CD14-positive monocyte (primary cell): ENCODE measurements at places on chromosomes 7 and 10.

DNA sequence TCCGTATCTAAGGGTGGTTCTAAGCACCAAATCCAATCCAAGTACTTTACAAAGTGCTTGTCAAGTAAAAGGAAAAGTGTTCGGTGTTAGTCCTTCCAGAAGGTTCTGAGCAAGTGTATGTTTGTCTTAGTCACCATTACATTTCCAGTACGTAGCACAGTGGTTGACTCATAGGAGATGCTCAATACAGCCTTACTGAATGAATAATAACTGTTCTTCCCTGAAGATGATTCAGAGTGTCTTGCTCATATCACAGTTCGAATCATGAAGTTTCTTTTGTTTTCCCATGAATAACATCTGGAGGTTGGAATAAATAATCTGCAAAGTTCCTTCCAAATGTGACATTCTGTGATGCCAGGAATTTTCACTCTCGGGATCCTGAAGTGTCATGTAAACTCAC lies 53.4 kb downstream of the WNT2 start:
- DNase-seq = no peak

DNA sequence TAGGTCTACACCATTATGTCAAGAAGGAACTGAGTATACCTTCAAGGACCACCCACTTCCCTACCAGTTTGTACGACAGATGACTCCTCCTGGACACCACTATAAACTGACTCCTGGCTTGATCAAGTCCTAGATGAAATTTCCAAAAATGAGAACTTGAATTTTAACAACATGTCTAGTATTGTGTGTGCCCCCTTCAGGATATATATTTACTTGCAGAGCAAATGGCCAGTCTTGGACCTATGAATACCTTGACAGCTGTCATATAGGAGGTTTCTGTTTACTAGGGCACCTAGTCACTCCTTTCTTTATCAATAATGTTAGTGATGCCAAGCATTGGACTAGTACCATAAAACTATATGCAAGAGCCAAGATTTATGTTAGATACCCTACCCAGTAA lies 94.1 kb upstream of the TMEM26 start:
- no peak for DNase-seq

DNA sequence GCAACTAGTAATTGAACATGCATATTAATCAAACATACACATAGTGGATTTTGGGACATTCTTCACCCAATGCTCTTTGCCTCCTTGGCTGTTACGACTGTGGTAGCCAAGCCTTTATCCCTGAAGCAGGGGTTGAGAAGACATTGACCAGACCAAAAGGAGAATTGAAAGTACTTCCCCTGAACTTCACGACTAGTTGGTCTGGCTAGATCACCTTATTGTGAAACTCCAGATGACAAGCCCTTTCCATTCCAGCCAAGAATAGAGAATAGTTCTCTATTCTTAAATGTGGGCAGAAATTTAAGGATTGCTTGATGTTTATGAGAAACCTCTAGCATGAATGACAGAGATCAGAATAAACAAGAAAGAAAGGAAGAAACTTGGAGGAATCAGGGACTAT lies 97.0 kb downstream of the LRMDA start:
- DNase-seq = peak; percentile 74

DNA sequence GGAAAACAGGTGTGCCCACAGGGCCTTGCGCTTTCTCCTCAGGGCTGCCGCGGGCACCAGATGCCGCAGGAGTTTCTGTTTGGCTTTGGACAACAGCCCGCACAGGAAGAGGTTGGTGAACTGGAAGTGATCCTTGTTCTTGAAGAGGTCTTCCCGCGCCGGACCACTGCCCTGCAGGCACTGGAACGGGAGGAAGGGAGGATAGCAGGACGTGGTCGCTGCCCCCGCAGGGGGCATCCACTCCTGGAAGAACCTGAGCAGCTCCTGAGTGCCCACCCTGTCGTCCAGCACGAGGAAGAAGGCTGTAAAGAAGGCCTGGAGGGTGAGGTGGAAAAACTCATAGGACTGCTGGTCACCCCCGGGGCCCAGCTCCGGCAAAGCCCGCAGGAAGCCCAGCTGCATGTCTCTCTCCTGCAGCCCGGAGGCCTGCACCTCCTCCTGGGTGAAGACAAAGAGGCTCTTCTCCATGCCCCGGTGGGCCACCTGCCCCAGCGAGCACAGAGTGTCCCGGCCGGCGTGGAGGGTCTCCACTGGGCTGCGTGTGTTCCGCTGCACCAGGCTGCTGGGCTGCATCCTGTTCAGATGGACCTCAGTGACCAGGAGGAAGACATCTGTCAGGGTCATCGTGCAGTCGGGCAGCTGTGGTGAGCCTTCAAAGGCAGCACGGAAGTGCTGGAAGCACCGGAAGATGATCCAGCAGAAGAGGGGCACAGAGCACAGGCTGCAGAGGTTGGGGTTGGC lies 26.9 kb downstream of the NOD1 start:
- no peak for DNase-seq

- no peak for DNase-seq
These were observed 30.6 kb upstream of the GDI2 start for GRCh38 chr10:5843686-5844344.

GRCh38 chr10:111142092-111142768 lies 65.4 kb downstream of the ADRA2A start:
- DNase-seq = no peak

DNA sequence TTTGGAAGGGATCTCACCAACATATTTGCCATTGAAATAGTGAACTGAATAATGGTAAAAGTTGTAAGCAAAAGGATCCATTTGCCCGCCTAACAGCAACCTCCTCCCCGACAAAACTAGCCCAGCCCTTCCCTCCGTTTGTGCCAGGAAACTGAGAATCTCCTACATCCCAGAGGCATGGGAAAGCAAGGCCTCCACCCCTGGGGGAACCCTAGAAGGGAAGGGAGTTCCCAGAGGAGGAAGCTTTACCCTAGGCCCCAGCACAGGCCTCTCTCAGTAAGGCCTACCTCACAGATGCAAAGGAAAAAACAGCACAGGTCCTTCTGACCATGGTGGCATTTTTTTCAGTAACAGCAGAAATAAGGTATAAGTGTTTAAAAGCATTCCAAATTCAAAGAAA lies 229.7 kb downstream of the ELMO1 start:
- no peak for DNase-seq

GRCh38 chr7:523347-524336 lies 4.0 kb upstream of the PDGFA start:
- no peak for DNase-seq

- DNase-seq = no peak
These were observed 322.8 kb upstream of the PHYHIPL start for GRCh38 chr10:58853668-58854067.

- no peak for DNase-seq
These were observed 141.7 kb downstream of the EGFR start for GRCh38 chr7:55160539-55160938.

DNA sequence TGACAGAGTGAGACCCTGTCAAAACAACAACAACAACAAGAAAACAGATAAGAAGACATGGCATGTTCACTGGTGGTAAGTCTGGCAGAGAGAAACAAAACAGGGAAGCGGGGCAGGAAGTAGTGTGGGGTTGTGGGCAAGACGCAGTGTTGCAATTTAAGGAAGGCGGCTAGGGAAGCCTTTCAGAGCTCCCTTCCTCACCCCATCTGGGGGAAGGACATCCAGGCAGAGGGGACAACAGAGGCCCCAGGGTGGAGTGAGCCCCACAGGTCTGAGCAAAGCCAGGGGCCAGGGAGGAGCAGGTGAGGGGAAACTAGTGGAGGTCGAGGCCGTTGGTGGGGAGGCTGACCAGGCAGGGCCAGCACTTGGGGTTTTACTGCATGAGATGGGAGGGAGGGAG lies 16.8 kb downstream of the LAT2 start:
- peak; percentile 85 for DNase-seq

DNA sequence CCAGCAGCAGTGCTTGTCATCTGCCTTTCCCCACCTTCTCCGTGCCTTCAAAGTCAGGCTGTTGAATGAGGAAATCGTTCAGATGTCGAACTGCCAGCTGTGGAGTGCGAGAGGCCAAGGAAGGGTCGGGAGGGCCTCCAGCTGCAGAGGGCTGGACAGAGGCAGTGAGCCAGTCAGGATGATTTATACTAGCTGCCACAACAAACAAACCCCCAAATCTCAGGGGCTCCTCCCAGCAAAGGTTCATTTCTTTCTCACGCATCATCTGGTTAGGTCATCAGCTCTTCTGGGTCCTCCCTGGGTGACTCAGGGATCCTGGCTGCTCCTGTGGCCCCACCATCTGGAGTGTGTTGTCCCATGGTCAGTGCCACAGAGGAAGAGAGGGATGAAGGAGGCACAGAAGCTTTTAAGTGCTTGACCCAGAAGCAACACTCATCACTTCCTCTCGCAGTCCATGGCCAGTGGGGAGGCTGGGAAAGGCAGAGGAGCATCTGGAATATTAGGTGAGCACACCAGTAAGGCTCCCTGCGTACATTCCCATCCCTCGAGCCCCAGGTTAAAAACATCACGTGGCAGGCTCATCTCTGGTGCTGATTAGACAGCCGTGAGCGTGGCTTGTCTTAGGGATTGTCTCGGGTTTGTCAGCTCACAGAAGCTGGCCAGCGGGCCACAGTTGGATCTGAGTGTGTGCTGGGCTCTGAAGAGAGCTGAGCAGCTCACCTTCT lies 140.7 kb downstream of the RGS10 start:
- peak; percentile 77 for DNase-seq

DNA sequence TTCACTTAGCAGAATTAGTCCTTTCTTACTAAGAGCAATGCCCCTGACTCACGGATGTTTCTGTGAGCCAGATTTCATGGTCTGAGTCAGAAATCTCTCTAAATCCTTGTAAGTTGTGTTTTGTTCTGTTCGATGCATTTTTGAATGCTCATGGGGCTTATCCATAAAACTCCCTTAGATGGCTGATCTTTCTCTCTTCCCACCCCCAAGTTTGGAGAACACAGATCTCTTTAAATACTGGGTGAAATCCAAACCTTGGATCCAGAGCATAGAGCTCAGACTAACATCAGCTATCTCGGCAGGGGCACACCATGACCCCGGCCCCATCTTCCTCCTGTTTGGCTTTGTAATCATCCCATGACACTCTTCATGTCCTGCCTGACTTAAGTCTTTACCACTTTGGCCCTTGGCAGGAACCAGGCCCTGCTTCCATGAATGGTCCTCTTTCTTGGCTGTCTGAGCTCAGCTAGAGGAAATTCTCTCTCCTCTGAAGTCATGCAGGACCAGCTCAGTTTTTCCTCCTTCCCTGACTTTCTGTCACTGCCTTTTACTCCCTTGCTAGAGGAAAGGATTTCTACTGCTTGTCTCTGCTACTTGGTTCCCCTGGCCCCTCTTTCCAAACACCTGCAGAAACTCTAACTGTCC lies 120.4 kb upstream of the RAB11FIP2 start:
- DNase-seq = no peak

DNA sequence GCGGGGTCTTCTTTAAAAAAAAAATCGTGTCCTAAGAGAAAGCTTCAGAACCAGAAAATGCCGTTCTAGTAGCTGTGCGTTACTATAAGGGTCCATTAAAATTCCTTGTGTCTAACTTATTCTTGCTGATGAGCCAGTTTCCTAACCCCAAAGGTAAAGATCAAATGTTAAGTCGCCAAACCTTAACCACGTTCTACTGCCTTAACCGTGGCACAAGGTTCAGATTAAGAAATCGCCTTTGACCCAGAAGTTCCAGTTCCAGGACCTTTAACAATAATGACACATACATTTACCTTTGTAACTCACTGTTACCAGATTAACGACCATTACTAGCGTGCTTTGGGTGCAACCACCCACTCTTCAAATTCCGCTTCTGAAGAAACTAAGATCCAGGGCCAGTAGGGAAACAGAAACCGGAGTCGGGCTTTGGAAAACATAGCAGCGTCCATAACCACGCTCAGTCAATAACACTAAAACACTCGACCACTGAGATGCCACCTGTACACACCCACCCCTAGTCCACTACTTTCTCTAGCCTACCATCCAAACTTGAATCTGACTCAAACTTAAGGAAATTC lies 620 bp downstream of the BET1 start:
- peak; percentile 15 for DNase-seq

GRCh38 chr10:100780324-100780723 lies 34.9 kb downstream of the PAX2 start:
- no peak for DNase-seq
